Suprapubic skin (tissue), 4 donors: ENCODE measurements at places on chromosomes 5 and 9.
A peak's percentile ranks its signal among the peaks of the same experiment; 100 is the strongest.

DNA sequence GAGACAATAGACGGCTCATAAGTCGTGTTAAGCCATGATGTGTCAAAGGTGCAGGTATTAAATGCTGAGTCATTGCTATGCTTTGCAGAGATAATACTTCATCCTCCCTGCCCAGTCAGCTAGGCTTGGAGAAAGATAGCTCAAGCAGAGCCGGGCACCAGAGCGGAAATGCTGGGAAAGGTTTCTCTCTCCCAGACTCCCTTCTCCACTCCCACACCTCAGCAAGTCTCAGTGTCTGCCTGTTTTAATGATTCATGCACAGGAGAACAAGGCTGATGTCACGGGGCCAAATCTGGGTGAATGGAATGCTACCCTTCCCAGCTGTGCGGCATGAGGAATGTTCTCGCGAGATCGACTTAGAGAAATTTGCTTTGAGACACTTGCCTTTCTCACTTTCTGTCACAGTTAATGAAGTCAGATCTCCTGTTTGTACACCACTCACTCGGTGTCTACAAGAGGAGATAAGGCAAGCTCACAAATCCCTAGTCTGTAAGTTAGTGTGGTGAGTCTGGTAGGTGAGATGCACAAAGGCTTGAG, 204.4 kb downstream of the EFNA5 start:
- DNase-seq = no peak

- peak; percentile 21 for DNase-seq
These were observed 25.9 kb downstream of the CCT5 start for GRCh38 chr5:10275991-10276390.

DNA sequence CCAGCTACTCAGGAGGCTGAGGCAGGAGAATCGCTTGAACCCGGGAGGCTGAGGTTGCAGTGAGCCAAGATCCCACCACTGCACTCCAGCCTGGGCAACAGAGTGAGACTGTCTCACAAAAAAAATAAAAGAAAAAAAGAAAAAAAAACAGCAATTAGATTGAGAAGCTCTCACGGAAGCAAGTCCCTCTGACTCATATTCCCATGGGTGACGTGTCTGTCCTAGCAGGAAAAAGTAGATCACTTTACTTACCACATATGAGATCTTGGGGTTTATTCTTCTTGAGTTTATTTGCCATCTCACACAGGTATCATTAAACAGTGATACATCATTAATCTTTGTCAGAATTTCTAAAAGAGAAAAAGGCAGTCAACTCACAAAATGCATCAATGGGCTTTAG, 62.6 kb downstream of the SUSD1 start:
- DNase-seq = no peak

- DNase-seq = no peak
These were observed 42.9 kb downstream of the RIC1 start for GRCh38 chr9:5671711-5672353.

GRCh38 chr5:133293960-133294359, 242.1 kb downstream of the HSPA4 start:
- no peak for DNase-seq

- DNase-seq = no peak
These were observed 45.7 kb downstream of the SARDH start for GRCh38 chr9:133692364-133692985.

GRCh38 chr5:143447983-143448382, 44.5 kb upstream of the NR3C1 start:
- DNase-seq = no peak

GRCh38 chr5:9115093-9115492, 430.8 kb downstream of the SEMA5A start:
- no peak for DNase-seq

DNA sequence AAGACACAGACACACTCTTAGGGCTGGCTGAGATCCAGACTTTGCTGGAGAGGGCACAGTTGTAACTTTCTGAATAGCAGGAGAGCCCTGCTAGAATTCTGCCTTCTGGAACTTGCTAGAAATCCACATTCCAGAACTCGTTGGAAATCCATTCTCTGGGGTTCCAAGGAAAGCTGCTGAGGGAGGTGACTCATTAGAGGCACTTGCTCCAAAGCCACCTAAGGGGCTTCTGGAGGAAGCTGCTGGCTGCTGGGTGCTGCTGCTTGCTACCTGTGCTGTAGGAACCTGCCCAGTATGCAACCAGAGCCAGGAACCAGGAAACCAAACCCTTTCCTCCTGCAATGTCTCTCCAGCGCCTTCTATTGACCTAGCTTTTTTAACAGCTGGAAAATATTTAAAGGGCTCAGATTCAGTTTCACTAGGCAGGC, 4.1 kb upstream of the TLE4 start:
- DNase-seq = no peak

DNA sequence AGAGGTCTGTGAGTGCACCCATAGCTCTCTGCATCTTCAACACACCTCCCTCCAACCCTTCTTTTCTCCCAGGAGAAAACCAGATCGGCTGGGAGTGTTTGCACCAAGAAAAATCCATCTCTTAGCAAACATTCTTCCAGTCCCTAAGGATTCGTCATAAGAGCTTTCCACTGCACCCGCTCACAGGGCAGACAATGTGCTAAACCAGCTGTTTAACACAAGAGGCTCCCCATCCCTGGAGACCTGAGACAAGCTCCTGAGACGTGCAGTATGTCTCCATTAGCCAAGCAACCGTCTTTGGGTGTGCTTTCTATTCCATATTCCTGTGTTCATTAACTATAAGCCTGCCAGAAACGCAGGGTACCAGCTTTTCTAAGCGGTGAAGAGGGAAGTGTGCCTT, 93.6 kb upstream of the ZNF462 start:
- no peak for DNase-seq

- no peak for DNase-seq
These were observed 310.2 kb downstream of the ADGRV1 start for GRCh38 chr5:90868799-90869198.

- no peak for DNase-seq
These were observed 155.0 kb downstream of the NFIB start for GRCh38 chr9:14158916-14159315.

- DNase-seq = no peak
These were observed 63.3 kb downstream of the FREM1 start for GRCh38 chr9:14846871-14847311.

GRCh38 chr5:34716986-34717385, 60.9 kb downstream of the RAI14 start:
- DNase-seq = no peak

GRCh38 chr5:78746021-78746770, 97.6 kb upstream of the LHFPL2 start:
- DNase-seq = no peak

GRCh38 chr9:121289026-121289771, 21.2 kb downstream of the GSN start:
- DNase-seq = peak; percentile 79

GRCh38 chr9:68683433-68683832, 21.6 kb upstream of the PIP5K1B start:
- no peak for DNase-seq

- DNase-seq = no peak
These were observed 214.1 kb upstream of the ANKRD55 start for GRCh38 chr5:56447232-56447631.

DNA sequence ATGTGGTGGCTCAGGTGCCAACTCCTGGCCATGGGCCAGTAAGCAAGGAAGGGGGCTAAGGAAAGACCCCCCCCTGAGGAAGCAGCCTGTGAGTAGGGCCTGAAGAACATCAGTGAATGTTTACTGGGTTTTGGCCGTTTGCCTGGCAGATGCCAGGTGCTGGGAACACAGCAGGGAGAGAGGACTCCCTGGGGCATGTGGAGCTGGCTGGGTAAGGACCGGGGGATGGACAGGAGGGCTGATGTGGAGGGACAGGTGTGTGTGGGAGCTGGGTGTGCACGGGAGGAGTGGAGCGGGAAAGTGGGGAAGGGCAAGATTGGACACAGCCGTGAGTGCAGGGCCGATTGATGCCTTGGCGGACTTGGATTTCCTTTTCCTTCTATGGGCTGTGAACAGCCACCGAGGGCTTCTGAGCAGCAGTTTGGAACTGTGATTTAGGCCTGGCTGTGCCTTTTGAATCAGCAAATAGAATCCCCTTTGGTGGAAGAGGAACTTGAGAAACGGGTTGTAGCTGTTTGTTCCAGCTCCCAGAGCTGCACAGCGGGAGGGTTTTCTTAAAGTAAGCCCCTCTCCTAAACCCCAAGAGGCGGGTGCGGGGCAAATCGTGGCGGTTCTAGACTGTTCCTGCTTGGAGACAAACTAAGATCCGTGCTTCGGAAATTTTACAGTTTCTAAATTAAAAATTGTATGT, 3.1 kb downstream of the HMCN2 start:
- DNase-seq = peak; percentile 69

- no peak for DNase-seq
These were observed 219.5 kb upstream of the IZUMO3 start for GRCh38 chr9:24765025-24765756.

GRCh38 chr5:34534523-34535103, 121.5 kb upstream of the RAI14 start:
- no peak for DNase-seq

- DNase-seq = no peak
These were observed 399.0 kb upstream of the MEF2C start for GRCh38 chr5:89281766-89282553.

GRCh38 chr5:94692581-94692980, 74.1 kb downstream of the SLF1 start:
- DNase-seq = no peak

- no peak for DNase-seq
These were observed 70.0 kb downstream of the C6 start for GRCh38 chr5:41143131-41143901.

DNA sequence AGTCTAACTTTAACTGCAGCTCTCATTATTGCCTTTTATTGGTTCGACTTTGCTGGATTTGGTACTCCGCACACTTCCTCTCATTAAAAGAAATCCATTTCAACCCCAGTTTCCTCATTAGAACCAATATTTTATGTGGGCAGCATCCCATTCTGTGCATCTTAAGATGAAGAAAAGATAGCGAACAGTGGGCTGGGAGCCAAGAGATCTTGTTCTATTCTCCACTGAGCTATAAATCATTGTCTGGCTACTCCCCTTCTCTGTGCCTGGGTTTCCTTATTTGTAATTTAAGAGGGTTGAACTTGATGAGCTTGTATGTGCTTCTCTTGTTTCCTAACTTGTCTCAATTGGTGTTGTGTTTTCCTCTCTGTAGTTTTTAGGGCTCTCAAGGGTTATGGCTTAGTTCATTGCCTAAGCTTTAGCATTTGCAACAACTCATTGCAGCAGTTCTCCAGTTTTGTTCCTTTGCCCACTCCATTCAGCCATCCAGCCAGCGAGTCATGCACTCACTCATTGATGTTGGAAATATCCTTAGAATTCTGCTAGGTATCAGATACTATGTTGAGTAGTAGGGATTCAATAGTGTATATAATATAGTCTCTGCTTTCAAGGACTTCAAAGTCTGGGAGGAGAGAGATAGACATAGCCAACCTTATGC, 273.3 kb upstream of the TNC start:
- DNase-seq = no peak

GRCh38 chr5:39148983-39149534, 70.3 kb downstream of the FYB1 start:
- DNase-seq = no peak

DNA sequence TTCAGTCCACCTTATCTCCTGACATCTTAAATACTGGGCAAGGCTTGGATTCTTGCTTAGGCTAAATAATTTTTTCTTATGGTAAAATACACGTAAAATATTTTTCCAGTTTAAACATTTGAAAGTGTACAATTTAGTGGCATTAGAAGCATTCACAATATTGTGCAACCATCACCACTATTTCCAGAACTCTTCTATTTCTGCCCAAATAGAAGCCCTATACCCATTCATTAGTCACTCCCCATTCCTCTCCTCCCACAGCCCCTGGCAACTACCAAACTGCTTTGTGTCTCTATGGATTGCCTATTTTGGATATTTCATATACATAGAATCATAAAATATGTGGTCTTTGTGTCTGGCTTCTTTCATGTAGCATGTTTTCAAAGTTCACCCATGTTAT, 57.6 kb downstream of the IL31RA start:
- no peak for DNase-seq

GRCh38 chr5:17087035-17087434, 130.4 kb upstream of the BASP1 start:
- no peak for DNase-seq
